ENCODE measurements at places on chromosomes 4 and X. TPM values are rescaled to one million over a fixed set of nuclear protein-coding genes. Genes with fewer than 3 reads are reported as not detected.

DNA sequence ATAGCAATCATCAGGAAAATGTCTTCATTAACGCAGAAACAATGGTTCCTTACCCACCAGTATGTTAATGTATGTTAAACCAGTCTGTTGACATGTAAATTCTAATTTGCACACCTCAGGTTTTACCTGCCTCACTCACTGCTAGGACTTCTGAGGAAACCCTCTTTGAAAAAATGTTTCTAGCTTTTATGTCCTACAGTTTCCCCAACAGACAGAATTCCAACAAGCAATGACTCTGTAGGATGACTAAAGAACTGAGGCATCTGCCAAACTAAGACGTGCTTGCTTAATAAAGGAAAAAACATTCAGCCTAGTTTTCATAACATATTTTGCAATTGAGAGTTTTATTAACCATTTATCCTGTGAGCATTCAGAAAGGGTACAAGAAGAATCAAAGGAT lies 20.6 kb upstream of the SOX3 start:
- no peak for DNase-seq

- DNase-seq = no peak
Measured at GRCh38 chr4:145071560-145071959, 26.4 kb downstream of the ANAPC10 start.

GRCh38 chr4:124708517-124709300 lies 3.8 kb downstream of the ANKRD50 start:
- no peak for DNase-seq

Gene AASDH
- 5.4 TPM for total RNA-seq

DNA sequence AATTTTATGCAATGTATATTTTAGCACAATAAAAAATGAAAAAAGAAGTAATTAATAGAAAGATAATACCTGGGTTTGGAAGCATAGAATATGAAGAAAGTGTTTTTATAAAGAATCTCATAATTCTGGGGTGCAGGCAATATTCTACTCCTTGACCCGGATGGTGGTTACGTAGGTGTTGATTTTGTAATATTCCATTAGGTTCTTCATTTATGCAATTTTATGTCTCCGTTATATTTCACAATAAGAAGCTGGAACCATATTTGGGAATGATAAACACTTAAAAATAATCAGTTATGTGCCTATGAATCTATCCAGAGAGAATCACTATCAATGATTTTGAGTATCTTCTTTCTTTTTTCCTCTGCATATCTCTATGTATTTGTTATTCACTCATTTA lies 38.5 kb downstream of the CHRNA9 start:
- DNase-seq = no peak

Gene RBMX2
- total RNA-seq = 7.0 TPM
